Sigmoid colon (tissue), 7 donors: ENCODE measurements at places on chromosomes 13 and 19. TPM values are rescaled to one million over a fixed set of nuclear protein-coding genes. Genes with fewer than 3 reads are reported as not detected.

DNA sequence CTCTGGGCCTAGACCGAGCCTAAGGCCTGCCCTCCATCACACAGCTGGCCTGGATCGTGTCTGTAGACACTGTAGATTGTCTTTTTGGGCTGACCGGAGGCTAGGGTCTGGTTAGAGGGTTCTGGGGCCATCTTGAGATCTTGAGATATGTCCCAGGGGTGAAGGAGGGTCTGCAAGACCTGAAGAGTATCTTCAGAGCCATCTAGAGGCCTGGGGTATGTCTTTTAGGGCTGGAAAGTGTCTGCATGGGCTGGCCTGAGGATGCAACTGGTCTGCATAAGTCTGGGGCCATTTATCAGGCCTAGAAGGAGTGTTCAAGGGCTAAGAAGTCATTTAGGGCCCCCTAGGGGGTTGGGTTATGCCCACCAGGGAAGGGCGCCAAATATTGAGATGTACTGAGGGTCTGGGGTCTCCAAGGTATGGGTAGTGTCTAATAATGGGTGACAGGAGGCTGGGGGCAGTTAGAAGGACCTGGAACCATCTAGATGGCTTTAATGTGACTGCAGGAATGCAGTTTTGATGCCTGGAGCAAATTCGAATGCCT lies 555 bp downstream of the SCAF1 start:
- H3K27me3 ChIP-seq: no peaks in the 10 kb centered on the region
- DNase-seq: no peak
- H3K36me3 ChIP-seq: no peaks in the 10 kb centered on the region
- H3K4me3 ChIP-seq: peak overlapping the region; percentile 94

- DNase-seq: no peak
- no peak overlapping the region for H3K27ac ChIP-seq
- H3K4me1 ChIP-seq: no peaks in the 10 kb centered on the region
- no peaks in the 10 kb centered on the region for H3K36me3 ChIP-seq
Observed at GRCh38 chr19:30887042-30887441, 462.2 kb downstream of the TSHZ3 start.

Gene KCNK6
- 5.4 TPM for polyA plus RNA-seq

Gene CATSPERD
- not detected for polyA plus RNA-seq

- peaks cover 5% of the 10 kb centered on the region for H3K36me3 ChIP-seq
- H3K4me3 ChIP-seq: no peak overlapping the region
- H3K27me3 ChIP-seq: no peaks in the 10 kb centered on the region
- H3K27ac ChIP-seq: no peak overlapping the region
- peak; percentile 66 for DNase-seq
Observed at GRCh38 chr13:99376132-99376531, 68.9 kb upstream of the GPR183 start.

Gene SLC27A5
- polyA plus RNA-seq: 2.3 TPM

DNA sequence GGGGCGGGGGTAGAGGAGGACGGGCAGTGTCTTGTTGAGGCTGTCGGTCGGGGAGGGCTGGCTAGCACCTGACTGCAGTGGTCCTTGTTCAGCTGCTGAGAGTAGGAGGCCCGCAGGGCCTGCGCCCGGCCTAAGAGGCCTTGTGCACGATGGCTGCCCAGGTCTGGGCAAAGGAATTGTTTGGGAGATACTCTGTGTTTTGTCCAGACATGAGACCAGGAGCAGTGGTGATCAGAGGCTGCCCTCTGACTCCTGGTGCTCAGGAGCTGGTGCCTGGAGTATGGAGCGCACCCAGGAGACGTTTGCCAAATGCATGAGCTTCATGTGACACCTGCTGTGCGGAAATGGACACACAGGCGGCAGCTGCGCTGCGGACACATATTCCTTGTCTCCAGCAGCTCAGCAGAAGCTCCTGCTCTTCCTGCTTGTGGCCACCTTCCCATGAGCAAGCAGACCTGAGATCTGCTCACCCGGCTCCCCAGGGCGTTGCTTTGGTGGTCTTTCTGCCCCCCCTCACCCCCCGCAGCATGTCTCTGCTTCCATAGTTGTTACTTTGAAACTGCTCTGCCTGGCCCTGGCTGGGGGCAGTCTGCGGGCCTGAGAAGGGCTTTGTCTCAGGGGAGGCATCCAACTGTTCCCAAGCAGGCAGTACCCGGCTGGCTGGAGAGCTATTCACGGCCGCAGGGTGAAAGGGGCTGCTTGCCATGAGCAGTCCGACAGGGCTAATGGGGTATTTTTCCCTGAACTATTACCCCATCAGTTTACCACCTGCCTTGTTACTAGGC lies 163.9 kb downstream of the TEX29 start:
- no peak overlapping the region for H3K4me3 ChIP-seq
- DNase-seq: no peak
- no peaks in the 10 kb centered on the region for H3K4me1 ChIP-seq

- H3K27me3 ChIP-seq: no peaks in the 10 kb centered on the region
- H3K36me3 ChIP-seq: no peaks in the 10 kb centered on the region
- peak overlapping the region; percentile 100 for H3K27ac ChIP-seq
- DNase-seq: peak; percentile 89
- H3K4me3 ChIP-seq: peak overlapping the region; percentile 73
Observed at GRCh38 chr19:2060884-2061494, 9.9 kb upstream of the MKNK2 start.

DNA sequence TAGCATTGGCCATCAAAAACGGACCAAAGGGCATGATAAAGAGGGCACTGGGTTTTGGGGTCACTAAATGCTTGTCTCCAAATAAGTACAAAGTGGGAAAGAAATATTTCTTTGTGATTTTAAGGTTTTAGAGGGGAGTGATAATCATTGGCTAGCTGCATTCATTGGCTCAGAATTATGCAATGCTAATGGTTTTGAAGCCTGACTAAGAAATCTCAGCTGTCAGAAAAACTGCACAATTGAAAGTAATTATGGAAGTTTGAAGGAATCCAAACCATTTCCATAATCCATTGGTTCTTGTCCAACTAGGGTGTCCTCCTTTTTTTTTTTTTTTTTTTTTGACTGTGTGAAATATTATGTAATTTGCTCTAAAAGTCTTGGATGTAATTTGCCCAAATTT lies 88.2 kb upstream of the ARGLU1 start:
- no peak overlapping the region for H3K27ac ChIP-seq
- H3K4me1 ChIP-seq: no peaks in the 10 kb centered on the region
- no peaks in the 10 kb centered on the region for H3K36me3 ChIP-seq
- DNase-seq: no peak
- no peak overlapping the region for H3K4me3 ChIP-seq
- no peaks in the 10 kb centered on the region for H3K27me3 ChIP-seq

Gene ZNF100
- 1.2 TPM for polyA plus RNA-seq

GRCh38 chr13:66222127-66222526 lies 1008.0 kb downstream of the PCDH9 start:
- no peaks in the 10 kb centered on the region for H3K36me3 ChIP-seq
- no peaks in the 10 kb centered on the region for H3K4me1 ChIP-seq
- H3K27ac ChIP-seq: no peak overlapping the region
- H3K27me3 ChIP-seq: no peaks in the 10 kb centered on the region
- H3K4me3 ChIP-seq: no peak overlapping the region
